Naive thymus-derived CD4-positive, alpha-beta T cell (primary cell): ENCODE measurements at places on chromosomes 1 and 21. TPM values are rescaled to one million over a fixed set of nuclear protein-coding genes. Genes with fewer than 3 reads are reported as not detected.

Gene NES
- total RNA-seq = 0.03 and 0.05 TPM in 2 replicates

Gene LEFTY2
- total RNA-seq = not detected

GRCh38 chr1:231546693-231547092, 18.2 kb downstream of the TSNAX start:
- H3K36me3 ChIP-seq = no peaks in the 10 kb centered on the region
- H3K27ac ChIP-seq = no peak overlapping the region
- H3K27me3 ChIP-seq = no peaks in the 10 kb centered on the region
- H3K4me1 ChIP-seq = no peaks in the 10 kb centered on the region

GRCh38 chr1:2393471-2393877, 1.8 kb downstream of the RER1 start:
- H3K27ac ChIP-seq = peak overlapping the region; percentile 82
- peaks cover 5% of the 10 kb centered on the region for H3K36me3 ChIP-seq
- DNase-seq = no peak
- H3K4me3 ChIP-seq = no peak overlapping the region
- peaks cover 33% of the 10 kb centered on the region for H3K4me1 ChIP-seq

DNA sequence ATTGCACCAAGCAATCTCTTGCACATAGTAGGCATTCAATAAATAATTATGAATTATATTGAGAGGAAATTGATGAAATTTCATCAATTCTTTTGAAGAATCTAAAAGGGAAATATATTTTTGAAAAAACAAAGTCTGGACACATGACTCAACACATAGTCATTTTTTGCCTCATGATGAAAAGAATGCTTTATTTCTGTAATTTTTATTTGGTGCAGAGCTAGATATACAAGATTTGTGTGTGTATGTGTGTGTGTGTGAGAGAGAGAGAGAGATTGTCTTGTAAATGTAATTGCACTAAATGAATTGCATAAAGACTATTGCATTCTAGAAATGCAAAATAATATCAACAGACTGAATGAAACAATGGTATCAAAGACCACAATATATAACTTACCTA, 206.2 kb upstream of the C1orf87 start:
- DNase-seq = no peak
- no peaks in the 10 kb centered on the region for H3K4me1 ChIP-seq
- no peak overlapping the region for H3K27ac ChIP-seq

- H3K4me1 ChIP-seq = peaks cover 71% of the 10 kb centered on the region
- H3K27me3 ChIP-seq = no peaks in the 10 kb centered on the region
- H3K36me3 ChIP-seq = peaks cover 29% of the 10 kb centered on the region
- H3K27ac ChIP-seq = peak overlapping the region; percentile 59
Observed at GRCh38 chr21:42421018-42421793, 17.5 kb downstream of the UBASH3A start.

Gene RHD
- total RNA-seq = not detected in 2 replicates

DNA sequence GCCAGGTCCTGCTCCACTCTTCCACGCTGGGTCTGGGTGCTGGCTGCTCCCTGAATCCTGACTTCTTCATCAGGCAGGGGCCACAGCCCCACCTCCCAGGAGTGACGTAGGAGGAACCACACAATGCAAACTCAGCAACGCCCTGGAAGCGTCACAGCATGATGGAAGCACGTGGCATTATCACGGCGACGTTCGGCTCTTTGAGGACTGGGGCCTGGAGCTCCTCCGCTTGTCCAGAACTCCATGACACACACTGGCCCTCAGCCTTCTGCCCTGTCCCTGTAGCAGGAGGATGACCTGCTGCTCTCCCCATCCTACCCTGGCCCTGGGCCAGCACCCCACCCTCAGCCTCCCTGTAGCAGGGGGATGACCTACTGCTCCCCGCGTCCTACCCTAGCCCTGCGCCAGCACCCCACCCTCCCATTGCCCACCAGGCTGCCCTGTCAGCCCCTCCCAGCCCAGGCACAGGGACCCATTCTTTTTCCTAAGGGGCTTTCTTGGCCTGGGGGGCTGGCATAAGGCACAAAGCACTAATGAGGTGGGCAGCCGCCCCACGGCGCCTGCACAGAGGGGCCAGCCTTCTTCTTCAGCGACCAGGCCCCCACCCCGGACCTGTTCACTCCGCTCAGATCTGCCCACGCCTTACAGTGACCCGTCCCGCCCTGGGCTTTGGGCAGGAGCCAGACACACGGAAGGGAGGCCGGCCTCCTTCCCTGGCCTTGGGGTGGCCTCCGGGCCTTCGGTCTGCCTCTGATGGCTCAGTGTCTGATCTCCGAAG, 65.7 kb downstream of the DHRS3 start:
- no peak for DNase-seq
- no peak overlapping the region for H3K27ac ChIP-seq
- no peaks in the 10 kb centered on the region for H3K27me3 ChIP-seq
- H3K36me3 ChIP-seq = no peaks in the 10 kb centered on the region
- no peak overlapping the region for H3K4me3 ChIP-seq

- H3K4me1 ChIP-seq = no peaks in the 10 kb centered on the region
- H3K36me3 ChIP-seq = no peaks in the 10 kb centered on the region
- no peaks in the 10 kb centered on the region for H3K27me3 ChIP-seq
- no peak overlapping the region for H3K4me3 ChIP-seq
- no peak overlapping the region for H3K27ac ChIP-seq
Observed at GRCh38 chr1:32724678-32725614, 22.4 kb upstream of the SYNC start.
